ENCODE measurements at places on chromosomes 4 and X. TPM values are rescaled to one million over a fixed set of nuclear protein-coding genes. Genes with fewer than 3 reads are reported as not detected.

JAKMIP1 gene
- 26.1 TPM for polyA plus RNA-seq

RTL9 gene
- not detected for polyA plus RNA-seq

FATE1 gene
- not detected for polyA plus RNA-seq

ITIH6 gene
- polyA plus RNA-seq, result not detected

NDUFC1 gene
- 146 TPM for polyA plus RNA-seq

GASK1B gene
- not detected for polyA plus RNA-seq

USP17L29 gene
- not detected for polyA plus RNA-seq

RPS6KA6 gene
- polyA plus RNA-seq, result not detected

GTPBP6 gene
- 55.7 TPM for polyA plus RNA-seq

LAGE3 gene
- polyA plus RNA-seq, result 51.2 TPM

MAGEC1 gene
- not detected for polyA plus RNA-seq

CC2D2A gene
- polyA plus RNA-seq, result 0.14 TPM
